ENCODE measurements at places on chromosomes 3 and 15.

GRCh38 chr15:74179101-74179841 lies 5.8 kb downstream of the ISLR start:
- peak; percentile 86 for ATAC-seq

GRCh38 chr3:59368900-59369675 lies 319.3 kb upstream of the CFAP20DC start:
- ATAC-seq = no peak

- ATAC-seq = no peak
Measured at GRCh38 chr3:139297588-139298311, 46.1 kb upstream of the MRPS22 start.

- no peak for ATAC-seq
Measured at GRCh38 chr3:140186421-140186920, 251.5 kb downstream of the CLSTN2 start.

- no peak for ATAC-seq
Measured at GRCh38 chr15:51678096-51678495, 3.2 kb upstream of the SCG3 start.

DNA sequence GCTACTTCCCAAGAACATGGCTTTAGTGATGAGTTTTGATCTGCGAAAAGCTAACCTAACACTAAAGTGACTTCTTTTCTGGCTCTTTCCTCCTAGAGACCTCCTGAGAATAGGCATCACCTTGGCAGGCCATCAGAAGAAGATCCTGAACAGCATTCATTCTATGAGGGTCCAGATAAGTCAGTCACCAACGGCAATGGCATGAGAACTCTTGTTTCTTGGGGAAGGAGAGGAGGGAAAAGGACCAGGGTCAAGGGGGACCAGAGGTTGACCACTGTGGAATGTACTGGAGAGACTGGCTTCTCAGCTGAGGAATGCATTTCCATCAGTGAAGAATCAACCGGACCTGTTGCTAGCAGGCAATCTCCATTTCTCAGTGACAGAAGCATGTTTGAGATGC lies 463.9 kb downstream of the EPHB1 start:
- no peak for ATAC-seq

DNA sequence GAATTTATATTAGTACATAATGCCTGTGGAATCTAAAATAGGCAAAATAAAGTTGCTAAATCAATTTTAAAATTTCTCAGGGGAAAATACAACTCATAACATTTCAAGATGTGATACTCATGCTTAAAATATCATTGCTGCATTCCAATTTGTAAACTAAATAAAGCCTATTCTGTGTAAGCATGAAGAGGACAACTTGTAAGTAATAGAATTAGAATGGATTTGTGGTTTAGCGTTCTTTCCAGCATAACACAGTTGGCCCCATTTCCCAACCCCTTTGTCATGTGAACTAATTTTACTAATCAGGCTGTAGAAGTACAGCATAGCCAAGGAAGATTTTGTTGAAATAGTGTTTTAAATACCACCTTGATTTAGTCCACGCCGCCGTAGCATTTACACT lies 437.2 kb downstream of the SI start:
- ATAC-seq = no peak
